Heart left ventricle (tissue), 16 donors: ENCODE measurements at places on chromosomes 5 and 9. TPM values are rescaled to one million over a fixed set of nuclear protein-coding genes. Genes with fewer than 3 reads are reported as not detected.

The CEL gene
- 0.61 TPM for polyA plus RNA-seq

The CCL21 gene
- polyA plus RNA-seq = 13.9 TPM

The LEAP2 gene
- 0.37 TPM for polyA plus RNA-seq

The PCYOX1L gene
- 6.5 TPM for polyA plus RNA-seq

The IL7R gene
- polyA plus RNA-seq = 0.27 TPM

The ZNF354C gene
- 1.3 TPM for polyA plus RNA-seq

The C5orf58 gene
- polyA plus RNA-seq = not detected

The SPAAR gene
- 11.3 TPM for polyA plus RNA-seq

The PLCXD3 gene
- polyA plus RNA-seq = 62.5 TPM

The PTGDS gene
- 2,982 TPM for polyA plus RNA-seq

The SH3PXD2B gene
- polyA plus RNA-seq = 6.9 TPM

The MLANA gene
- not detected for polyA plus RNA-seq

The NUDT12 gene
- polyA plus RNA-seq = 6.0 TPM

GRCh38 chr9:97975376-97975775 is 7.8 kb upstream of the ANP32B start:
- peaks cover 9% of the 10 kb centered on the region for H3K27me3 ChIP-seq
- H3K4me1 ChIP-seq = peaks cover 3% of the 10 kb centered on the region
- no peak for DNase-seq
- no peaks in the 10 kb centered on the region for H3K36me3 ChIP-seq
- H3K27ac ChIP-seq = no peak overlapping the region
- no peak overlapping the region for H3K4me3 ChIP-seq

GRCh38 chr9:27457445-27457844 is 66.6 kb upstream of the IFNK start:
- no peaks in the 10 kb centered on the region for H3K4me1 ChIP-seq
- H3K4me3 ChIP-seq = no peak overlapping the region
- peaks cover 3% of the 10 kb centered on the region for H3K36me3 ChIP-seq
- H3K27ac ChIP-seq = no peak overlapping the region
- no peaks in the 10 kb centered on the region for H3K27me3 ChIP-seq
- no peak for DNase-seq

DNA sequence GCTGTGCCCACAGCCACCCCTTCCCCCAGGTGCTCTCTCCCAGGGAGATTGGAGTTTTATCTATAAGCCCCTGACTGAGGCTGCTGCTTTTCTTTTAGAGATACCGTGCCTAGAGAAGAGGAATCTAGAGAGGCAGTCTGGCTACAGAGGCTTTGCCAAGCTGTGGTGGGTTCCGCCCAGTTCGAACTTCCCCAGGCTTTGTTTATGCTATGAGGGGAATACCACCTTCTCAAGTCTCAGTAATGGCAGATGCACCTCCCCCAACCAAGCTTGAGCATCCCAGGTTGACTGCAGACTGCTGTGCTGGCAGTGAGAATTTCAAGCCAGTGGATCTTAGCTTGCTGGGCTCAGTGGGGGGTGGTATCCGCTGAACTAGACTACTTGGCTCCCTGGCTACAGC is 157.4 kb downstream of the CAAP1 start:
- DNase-seq = no peak
- H3K27me3 ChIP-seq = peaks cover 4% of the 10 kb centered on the region
- no peaks in the 10 kb centered on the region for H3K4me1 ChIP-seq
- H3K27ac ChIP-seq = no peak overlapping the region

GRCh38 chr5:43483298-43484105 is at the start of gene TMEM267:
Gene TMEM267, minus strand, starts transcription at chr5:43483865. Its CDS starts 29,896 bp downstream, at chr5:43453969.
- DNase-seq = peak; percentile 92
- H3K36me3 ChIP-seq = no peaks in the 10 kb centered on the region
- peak within 1 kb of the TSS; percentile 87 for H3K4me3 ChIP-seq
- peaks cover 23% of the 10 kb centered on the region for H3K4me1 ChIP-seq

DNA sequence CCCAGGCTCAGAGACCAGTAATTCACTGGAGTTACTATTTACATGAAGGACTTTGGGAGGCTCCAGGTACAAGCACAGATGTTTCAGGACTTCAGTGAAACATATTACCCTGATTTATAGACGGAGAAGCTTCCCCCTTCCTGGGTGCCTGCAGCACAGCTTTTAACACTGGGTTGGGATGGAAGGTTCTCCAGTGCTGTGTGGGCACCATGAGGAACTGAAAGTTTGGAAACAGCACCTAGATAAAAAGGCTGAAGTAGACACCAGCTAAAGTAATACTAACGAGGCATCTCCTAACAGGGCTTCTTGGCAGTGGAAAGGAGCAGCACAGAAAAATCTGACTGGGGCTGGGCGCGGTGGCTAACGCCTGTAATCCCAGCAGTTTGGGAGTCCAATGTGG is 70.7 kb downstream of the GCNT1 start:
- no peaks in the 10 kb centered on the region for H3K27me3 ChIP-seq
- no peak overlapping the region for H3K27ac ChIP-seq
- H3K4me3 ChIP-seq = no peak overlapping the region
- no peak for DNase-seq
- H3K4me1 ChIP-seq = no peaks in the 10 kb centered on the region

GRCh38 chr5:144202726-144203125 is 32.1 kb downstream of the KCTD16 start:
- no peak for DNase-seq
- H3K4me3 ChIP-seq = no peak overlapping the region
- H3K36me3 ChIP-seq = no peaks in the 10 kb centered on the region
- H3K27ac ChIP-seq = no peak overlapping the region
- H3K27me3 ChIP-seq = peaks cover 41% of the 10 kb centered on the region

DNA sequence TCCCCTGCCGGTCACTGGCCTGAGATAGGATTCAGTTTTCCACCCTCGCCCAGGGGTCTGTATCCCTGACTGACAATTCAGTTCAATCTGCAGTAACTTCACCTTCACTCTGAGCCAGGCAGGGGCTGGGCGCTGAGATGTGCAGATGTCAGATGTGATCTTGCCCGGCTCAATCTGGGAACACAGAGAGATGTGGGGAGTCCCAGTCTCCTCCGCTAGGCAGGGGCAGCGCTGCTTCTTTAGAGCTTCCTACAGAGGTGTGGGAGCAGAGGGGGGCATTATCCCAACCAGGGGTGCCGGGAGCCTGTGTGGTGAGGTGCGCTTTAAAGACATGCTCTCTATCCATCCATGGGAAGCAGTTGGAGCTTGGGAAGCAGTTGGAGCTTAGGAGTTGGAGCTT is 14.6 kb downstream of the TMOD1 start:
- peaks cover 81% of the 10 kb centered on the region for H3K4me1 ChIP-seq
- no peak for DNase-seq
- no peaks in the 10 kb centered on the region for H3K27me3 ChIP-seq
- H3K36me3 ChIP-seq = no peaks in the 10 kb centered on the region
- H3K27ac ChIP-seq = no peak overlapping the region

- H3K27ac ChIP-seq = no peak overlapping the region
- H3K4me1 ChIP-seq = no peaks in the 10 kb centered on the region
- no peaks in the 10 kb centered on the region for H3K36me3 ChIP-seq
These were observed 203.4 kb upstream of the SEMA6A start for GRCh38 chr5:116778032-116778431.

DNA sequence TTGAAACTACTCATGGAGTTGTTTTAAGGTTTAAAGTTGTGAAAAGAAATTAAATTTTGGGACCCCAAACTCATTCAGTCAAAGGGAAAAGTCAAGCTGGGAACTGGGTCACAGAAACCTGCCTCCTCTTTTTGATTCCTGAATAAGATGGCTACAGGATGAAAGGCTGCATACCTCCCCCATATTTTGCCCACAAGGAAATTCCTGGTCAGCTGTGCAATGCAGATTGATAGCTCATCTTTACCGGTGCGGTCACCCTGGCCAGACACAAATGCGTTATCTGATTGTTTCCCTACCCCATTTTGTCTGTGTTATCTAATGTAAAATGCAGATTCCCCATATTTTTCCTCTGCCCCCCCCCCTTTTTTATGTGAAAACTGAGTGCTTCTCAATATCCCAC is 1.3 kb downstream of the HAVCR2 start:
- no peak for DNase-seq
- no peak overlapping the region for H3K4me3 ChIP-seq
- H3K4me1 ChIP-seq = no peaks in the 10 kb centered on the region
- no peak overlapping the region for H3K27ac ChIP-seq
- H3K27me3 ChIP-seq = no peaks in the 10 kb centered on the region
- no peaks in the 10 kb centered on the region for H3K36me3 ChIP-seq

- DNase-seq = peak; percentile 65
- no peaks in the 10 kb centered on the region for H3K27me3 ChIP-seq
- H3K4me3 ChIP-seq = peak overlapping the region; percentile 96
- peak overlapping the region; percentile 68 for H3K27ac ChIP-seq
These were observed 646 bp downstream of the SWI5 start for GRCh38 chr9:128276574-128277270.

- H3K4me1 ChIP-seq = peaks cover 32% of the 10 kb centered on the region
- H3K36me3 ChIP-seq = no peaks in the 10 kb centered on the region
- H3K27ac ChIP-seq = peak overlapping the region; percentile 9
- DNase-seq = no peak
These were observed 45.7 kb upstream of the PPARGC1B start for GRCh38 chr5:149684371-149684770.

DNA sequence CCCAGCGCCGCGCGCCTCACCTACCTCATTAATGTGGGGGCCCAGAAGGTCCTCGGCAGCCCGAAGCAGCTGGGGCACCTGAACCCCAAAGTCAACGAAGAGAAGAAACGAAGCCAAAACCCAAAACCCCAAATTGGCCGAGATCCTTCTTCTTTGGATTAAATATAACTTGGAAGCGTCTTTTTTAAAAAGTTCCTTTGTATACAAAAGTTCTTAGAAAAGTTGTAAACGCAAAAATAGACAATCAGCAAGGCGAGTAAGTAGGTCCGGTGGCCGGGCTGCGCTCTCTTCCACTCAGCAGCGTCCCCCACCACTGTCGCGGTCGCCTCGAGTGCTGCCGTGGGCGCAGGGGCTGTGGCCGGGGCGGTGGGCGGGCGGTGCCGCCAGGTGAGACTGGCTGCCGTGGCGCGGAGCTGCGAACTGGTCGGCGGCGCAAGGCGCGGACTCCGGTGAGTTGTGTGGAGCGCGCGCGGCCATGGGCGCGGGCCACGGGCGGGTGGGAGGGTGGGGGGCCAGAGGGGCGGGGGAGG is 360 bp downstream of the KLF4 start:
- no peaks in the 10 kb centered on the region for H3K4me1 ChIP-seq
- H3K27me3 ChIP-seq = no peaks in the 10 kb centered on the region
- DNase-seq = no peak
- peak overlapping the region; percentile 95 for H3K27ac ChIP-seq

GRCh38 chr5:137142346-137142745 is 356.8 kb downstream of the SPOCK1 start:
- H3K27me3 ChIP-seq = no peaks in the 10 kb centered on the region
- no peak overlapping the region for H3K27ac ChIP-seq
- H3K4me3 ChIP-seq = no peak overlapping the region
- no peaks in the 10 kb centered on the region for H3K36me3 ChIP-seq
- no peak for DNase-seq
- H3K4me1 ChIP-seq = peaks cover 6% of the 10 kb centered on the region

- no peaks in the 10 kb centered on the region for H3K36me3 ChIP-seq
- no peak overlapping the region for H3K27ac ChIP-seq
- no peaks in the 10 kb centered on the region for H3K27me3 ChIP-seq
- H3K4me1 ChIP-seq = peaks cover 10% of the 10 kb centered on the region
These were observed 16.8 kb upstream of the PCSK5 start for GRCh38 chr9:75873712-75874111.

DNA sequence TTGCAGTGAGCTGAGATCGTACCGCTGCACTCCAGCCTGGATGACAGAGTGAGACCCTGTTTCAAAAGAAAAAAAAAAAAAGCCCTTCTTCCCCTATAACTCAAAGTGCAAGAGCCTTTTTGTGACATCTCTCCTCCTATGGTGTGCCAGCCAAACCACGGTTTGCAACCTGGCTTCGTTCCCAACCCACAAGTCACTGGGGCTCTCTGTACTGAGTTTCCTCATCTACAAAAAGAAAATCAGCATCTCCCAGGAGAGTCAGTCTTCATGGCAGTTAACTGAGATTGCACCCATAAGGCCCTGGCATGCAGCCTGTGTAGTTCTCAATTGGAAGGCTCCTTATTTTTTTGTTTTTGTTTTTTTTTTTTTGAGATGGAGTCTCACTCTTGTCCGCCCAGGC is 14.8 kb downstream of the ODF2 start:
- no peaks in the 10 kb centered on the region for H3K27me3 ChIP-seq
- DNase-seq = no peak
- no peak overlapping the region for H3K4me3 ChIP-seq
- H3K4me1 ChIP-seq = no peaks in the 10 kb centered on the region
- H3K27ac ChIP-seq = no peak overlapping the region

GRCh38 chr5:111734013-111734412 is 23.0 kb downstream of the NREP start:
- peak overlapping the region; percentile 6 for H3K27ac ChIP-seq
- H3K27me3 ChIP-seq = no peaks in the 10 kb centered on the region
- DNase-seq = no peak
- peaks cover 54% of the 10 kb centered on the region for H3K36me3 ChIP-seq

GRCh38 chr9:2486988-2487387 is 134.6 kb upstream of the VLDLR start:
- no peaks in the 10 kb centered on the region for H3K36me3 ChIP-seq
- H3K4me3 ChIP-seq = no peak overlapping the region
- DNase-seq = no peak
- H3K27ac ChIP-seq = peak overlapping the region; percentile 66

DNA sequence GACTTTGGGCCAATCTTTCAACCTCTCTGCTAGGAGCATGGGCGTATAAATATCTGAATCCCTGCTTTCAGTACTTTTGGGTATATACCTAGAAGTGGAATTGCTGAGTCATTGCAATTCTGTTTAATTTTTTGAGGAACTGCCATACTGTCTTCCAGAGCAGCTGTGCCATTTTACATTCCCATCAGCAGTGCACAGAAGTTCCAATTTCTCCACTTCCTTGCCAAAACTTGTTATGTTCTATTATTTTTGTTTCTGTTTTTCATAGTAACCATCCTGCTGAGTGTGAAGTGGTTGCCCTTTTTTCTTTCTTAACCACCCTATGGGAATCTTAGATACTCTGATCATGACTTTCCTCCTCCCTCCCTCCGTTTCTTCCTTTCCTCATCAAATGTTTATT is 11.1 kb upstream of the CCIN start:
- H3K36me3 ChIP-seq = no peaks in the 10 kb centered on the region
- H3K27me3 ChIP-seq = no peaks in the 10 kb centered on the region
- peak overlapping the region; percentile 71 for H3K27ac ChIP-seq

GRCh38 chr5:154740957-154741356 is 14.2 kb upstream of the LARP1 start:
- no peak overlapping the region for H3K27ac ChIP-seq
- H3K4me3 ChIP-seq = no peak overlapping the region
- peaks cover 13% of the 10 kb centered on the region for H3K4me1 ChIP-seq
- no peaks in the 10 kb centered on the region for H3K27me3 ChIP-seq
- no peak for DNase-seq
- no peaks in the 10 kb centered on the region for H3K36me3 ChIP-seq

DNA sequence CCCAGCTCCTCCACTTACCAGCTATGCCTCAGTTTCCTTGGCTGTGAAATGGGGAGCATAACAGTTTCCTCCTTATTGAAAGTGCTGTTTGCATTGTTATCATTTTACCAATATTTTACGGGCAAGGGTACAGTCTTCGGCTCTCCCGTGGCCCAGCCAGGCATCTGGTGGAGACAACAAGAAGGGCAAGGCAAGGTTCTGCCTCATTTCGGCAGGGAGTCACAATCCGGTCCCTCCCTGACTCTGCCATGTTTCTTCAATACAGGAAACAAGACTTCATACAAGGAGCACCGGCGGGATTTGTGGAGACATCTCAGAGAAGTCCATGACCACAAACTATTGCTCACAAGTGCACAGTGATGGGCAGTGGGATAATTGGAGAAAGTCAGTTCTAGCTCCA is 174.0 kb downstream of the FGF18 start:
- no peak for DNase-seq
- no peak overlapping the region for H3K27ac ChIP-seq
- H3K27me3 ChIP-seq = no peaks in the 10 kb centered on the region
- peaks cover 6% of the 10 kb centered on the region for H3K4me1 ChIP-seq
